Sigmoid colon (tissue), 7 donors: ENCODE measurements at places on chromosomes 3 and 15. TPM values are rescaled to one million over a fixed set of nuclear protein-coding genes. Genes with fewer than 3 reads are reported as not detected.

- no peak for DNase-seq
Observed at GRCh38 chr3:177295116-177295515, 97.8 kb upstream of the TBL1XR1 start.

DNA sequence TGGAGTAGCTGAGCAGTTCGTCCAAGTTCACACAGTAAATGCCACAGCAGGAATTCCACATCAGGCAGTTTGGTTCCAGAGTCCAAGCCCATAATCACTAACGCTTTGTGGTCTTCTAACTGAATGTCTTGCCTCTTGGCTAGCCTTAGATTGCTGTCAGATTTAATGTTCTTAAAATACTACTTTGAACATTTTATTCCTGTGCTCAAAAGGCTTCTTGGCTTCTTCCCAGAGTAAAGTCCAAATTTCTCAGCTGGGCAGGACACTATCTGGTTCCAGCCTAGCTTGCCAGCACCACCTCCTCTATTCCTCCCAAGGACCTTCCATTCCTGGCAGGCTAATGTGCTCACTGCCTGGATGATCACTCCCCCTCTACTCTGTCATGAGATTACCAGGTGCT is 256.9 kb downstream of the SQOR start:
- DNase-seq, result no peak

DNA sequence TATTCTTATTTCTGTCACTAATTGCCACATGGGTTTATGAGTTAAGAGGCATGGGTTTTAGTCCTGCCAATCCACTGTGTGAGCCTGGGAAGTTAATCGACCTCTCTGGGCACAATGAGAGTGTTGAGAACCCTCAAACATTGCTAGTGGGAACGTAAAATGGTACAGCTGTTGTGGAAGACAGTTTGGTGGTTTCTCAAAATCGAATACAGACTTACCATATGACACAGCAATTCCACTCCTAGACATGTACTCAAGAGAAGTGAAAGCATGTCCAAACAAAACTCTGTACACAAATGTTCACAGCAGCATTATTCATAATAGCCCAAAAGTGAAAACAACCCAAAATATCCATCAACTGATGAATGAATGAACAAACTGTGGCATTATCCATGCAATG is 5.7 kb upstream of the GNB5 start:
- no peak for DNase-seq

DNA sequence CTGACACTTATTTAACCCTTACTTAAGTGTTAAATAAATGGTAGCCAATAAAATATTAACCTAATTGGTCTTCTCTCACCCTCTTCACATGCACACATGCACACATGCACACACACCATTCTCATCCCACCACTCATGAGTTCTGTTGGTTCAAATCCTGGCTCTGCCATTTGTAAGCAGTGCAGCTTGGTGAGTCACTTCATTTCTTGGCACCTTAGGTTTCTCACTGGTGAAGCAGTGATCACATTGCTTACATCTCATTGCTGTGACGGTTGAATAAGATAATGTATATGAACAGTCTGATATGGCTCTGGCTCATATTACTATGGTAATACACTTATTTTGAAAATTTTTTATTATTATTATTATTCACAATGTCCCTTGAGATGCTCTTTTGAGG is 33.8 kb downstream of the RIOX2 start:
- no peak for DNase-seq

DNA sequence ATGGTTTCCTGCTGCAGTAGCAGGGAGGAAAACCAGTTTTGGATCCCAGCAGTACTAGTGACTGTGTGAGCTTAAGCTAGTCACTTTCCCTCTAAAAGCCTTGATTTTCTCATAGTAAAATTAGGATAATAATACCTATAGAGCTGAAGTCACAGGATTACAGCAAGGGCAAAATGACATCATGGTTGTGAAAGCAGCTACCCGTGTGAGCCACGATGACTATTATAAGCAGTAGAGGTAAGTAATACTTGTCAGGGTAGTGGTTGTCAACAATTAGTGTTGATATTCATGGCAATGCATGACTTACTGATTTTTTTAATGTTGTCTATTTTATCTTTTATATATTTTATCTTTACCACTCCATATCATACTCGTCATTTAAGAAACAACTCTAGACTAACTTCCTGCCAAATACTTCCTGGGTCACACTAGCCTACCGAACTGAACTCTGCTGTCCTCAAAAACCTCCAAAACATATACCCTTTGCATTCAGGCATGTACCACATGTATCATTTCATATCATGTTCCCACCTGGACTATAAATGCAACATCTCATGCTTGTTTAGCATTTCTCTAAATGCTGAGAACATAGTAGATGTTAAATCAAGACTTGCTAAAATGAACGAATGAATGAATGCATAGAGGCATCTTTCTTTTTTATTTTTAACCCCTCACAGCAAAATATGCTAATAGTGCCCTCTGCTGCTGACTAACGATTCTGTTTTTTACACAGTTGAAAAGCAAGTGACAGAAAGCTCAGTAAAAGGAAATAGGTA is 172.6 kb downstream of the P3H2 start:
- no peak for DNase-seq

DNA sequence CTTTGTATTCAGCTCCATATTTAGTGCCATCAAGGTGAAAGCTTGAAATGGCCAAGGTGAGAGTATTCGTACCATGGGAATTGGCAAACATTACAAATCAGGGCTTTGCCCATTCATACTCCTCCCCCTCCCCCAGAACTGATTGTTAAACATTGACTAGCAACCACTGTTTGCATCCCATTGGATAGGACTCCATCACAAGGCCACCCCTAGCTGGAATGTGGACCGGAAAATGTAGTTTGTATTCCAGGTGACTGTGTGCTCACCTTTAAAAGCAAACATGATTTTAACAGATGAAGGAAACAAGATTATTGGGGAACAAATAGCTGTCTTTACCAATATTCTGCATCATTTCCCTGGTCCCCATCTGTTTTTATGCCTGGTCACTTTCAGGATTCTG is 14.1 kb downstream of the ST3GAL6 start:
- no peak for DNase-seq

DNA sequence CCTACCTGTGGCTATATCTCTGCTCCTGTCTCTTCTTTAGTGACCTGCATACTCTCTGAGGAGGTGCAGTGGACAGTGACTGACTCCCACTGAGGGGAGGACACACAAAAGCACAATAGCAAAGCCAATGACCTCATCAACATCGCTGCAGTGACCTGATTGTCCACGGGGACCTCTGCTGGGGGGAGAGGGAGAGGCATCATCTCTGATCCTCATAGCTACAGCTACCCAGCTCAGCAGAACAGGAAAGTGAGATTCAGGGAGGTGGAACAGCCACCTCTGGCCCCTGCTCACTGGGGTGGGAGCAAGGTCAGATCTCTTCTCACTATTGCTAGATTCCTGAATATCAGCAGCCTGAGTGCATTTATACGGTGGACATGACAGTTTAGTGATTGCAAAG is 179.2 kb downstream of the ATP10A start:
- DNase-seq, result no peak

DNA sequence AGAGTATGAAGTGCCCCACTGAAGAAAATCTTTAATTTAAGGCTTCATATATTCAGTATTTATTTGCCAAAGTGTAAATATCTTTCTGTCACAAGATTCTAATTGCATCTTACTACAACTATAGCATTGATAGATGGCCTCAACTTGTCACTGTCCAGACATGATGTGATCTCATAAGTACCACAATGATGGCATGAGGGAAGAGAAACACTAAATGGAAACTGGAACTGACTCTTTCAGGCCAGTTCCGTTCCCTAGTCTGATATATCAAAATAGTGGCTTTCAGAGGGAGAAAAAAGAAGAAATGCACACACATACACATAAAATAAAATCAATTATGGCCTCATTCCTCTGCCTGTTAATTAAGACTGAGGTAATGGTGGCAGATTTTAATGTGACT is 615.7 kb downstream of the TBL1XR1 start:
- DNase-seq, result no peak

GRCh38 chr3:31370681-31371080 is 162.0 kb upstream of the STT3B start:
- DNase-seq, result no peak

- DNase-seq, result no peak
Observed at GRCh38 chr3:32791833-32792232, 26.0 kb upstream of the TRIM71 start.

DNA sequence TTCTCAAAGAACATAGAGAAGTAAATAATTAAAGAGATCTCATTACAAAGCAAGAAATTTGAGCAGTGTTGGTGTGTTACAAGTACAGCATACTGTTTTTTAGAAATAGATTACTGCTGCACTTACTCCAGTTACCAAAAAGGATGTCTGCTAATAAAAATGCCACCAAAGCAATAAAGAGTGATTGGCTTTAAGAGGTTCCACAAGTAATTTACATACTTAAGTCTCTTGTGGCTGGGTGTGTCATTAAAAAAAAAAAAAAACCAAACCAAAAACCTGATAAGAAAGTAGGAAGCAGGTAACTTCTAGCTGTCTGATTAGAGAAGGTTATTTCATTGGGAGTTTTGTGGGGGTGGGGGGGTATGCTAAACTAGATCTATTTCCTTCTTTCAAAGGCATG is 15.2 kb downstream of the RAB11A start:
- DNase-seq, result no peak

- DNase-seq, result no peak
Observed at GRCh38 chr3:67461667-67462142, 192.7 kb downstream of the SUCLG2 start.

DNA sequence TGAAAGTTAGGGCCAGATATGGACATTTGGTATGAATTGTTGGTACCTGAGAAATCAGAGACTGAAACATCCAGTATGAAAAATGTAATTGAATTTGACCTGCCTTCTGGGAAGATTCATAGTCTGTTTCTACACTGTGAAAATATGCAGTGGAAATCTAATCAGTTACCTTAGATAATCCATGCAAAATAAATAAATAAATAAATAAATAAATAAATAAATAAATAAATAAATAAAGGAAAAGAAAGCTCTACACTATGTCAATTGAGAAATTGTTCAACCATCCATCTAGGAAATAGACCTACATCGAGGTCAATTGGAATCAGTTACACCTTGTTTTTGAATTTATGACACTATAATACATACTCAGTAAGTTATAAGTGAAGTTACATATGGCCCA is 252.3 kb downstream of the VGLL3 start:
- DNase-seq, result no peak

GRCh38 chr15:101504866-101505609 is 15.5 kb upstream of the PCSK6 start:
- no peak for DNase-seq

DNA sequence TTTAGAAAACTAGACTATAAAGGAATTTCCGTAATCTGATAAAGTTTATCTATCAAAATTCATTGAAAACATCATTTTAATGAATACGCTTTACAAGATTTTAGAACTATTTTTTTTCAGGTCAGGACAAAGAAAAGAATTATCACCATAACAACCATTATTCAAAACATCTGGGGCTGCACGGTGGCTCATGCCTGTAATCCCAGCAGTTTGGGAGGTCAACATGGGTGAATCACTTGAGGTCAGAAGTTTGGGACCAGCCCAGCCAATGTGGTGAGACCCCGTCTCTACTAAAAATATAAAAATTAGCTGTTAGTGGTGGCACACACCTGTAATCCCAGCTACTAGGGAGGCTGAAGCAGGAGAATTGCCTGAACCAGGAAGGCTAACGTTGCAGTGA is 260.4 kb downstream of the WNT5A start:
- no peak for DNase-seq

- DNase-seq, result no peak
Observed at GRCh38 chr3:194325424-194326153, 25.5 kb downstream of the CPN2 start.

GRCh38 chr3:632571-633170 is 436.1 kb downstream of the CHL1 start:
- no peak for DNase-seq

GRCh38 chr15:79615754-79616153 is 183.6 kb downstream of the MINAR1 start:
- DNase-seq, result no peak

- no peak for DNase-seq
Observed at GRCh38 chr3:148006508-148006907, 597.3 kb downstream of the ZIC1 start.

GRCh38 chr15:22227411-22228100 is 147.2 kb downstream of the OR4M2 start:
- DNase-seq, result no peak

- DNase-seq, result no peak
Observed at GRCh38 chr15:72967811-72968530, 84.3 kb upstream of the NEO1 start.

DNA sequence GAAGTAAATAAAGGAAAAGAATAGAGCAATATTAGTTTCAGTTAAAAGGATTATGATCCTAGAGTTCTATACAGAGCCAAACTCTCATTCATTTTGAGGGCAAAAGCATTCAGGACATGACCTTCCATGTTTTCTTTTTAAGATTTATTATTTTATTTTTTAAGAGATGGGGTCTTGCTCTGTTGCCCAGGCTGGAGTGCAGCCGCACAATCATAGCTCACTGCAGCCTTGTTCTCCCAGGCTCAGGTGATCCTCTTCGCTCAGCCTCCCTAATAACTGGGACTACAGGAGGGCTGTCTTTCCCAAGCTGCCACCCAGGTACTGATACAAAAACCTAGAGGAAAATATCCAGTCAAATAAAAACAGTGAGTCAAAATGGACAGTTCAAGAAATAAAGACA is 13.6 kb upstream of the CCDC13 start:
- DNase-seq, result no peak

DNA sequence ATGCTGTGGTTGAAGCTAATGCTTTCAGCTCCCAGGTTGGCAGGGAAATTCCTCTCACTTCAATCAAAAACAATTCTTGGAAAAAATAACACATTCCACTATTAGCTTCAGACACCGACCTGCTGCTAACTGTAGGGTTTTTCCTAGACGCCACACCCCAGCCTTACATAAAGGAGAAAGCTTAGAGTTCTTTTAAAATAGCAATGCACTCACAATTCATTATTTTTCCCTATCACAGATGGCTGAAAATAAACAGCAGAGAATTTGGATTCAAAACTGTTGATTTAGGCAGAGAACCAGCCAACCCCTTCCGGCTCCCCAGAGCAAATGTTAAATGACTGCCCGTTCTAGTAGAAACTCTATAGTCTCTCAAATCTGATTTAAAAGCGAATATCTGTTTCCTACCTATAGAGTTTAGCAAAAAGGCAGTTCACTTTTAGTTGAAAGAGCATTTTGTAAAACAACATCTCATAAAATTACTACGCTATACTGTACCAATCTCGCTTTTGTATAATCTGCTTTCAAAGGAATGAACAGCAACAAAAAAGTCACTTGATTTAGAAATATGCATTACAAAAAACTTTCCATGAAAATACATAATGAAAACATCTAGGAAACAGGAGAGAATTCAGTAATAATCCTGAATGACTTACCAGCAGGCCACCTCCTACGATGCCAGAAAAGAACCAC is 586 bp downstream of the TM4SF1 start:
- no peak for DNase-seq

GRCh38 chr15:90230071-90230494 is 3.7 kb downstream of the CIB1 start:
- DNase-seq, result no peak

SLCO3A1 gene
- 5.7 TPM for total RNA-seq

CHST2 gene
- 1.8 TPM for total RNA-seq

C3orf49 gene
- not detected for total RNA-seq

GRAMD1C gene
- total RNA-seq, result 3.6 TPM

HHLA2 gene
- total RNA-seq, result not detected

PAK6 gene
- total RNA-seq, result 3.0 TPM

TMEM40 gene
- total RNA-seq, result not detected

ASB14 gene
- total RNA-seq, result not detected

CLSTN2 gene
- total RNA-seq, result 4.4 TPM
